Thoracic aorta (tissue), 2 donors: ENCODE measurements at places on chromosomes 6 and 20.

- no peak for DNase-seq
Observed at GRCh38 chr6:25181923-25182322, 97.3 kb upstream of the CARMIL1 start.

- DNase-seq, result no peak
Observed at GRCh38 chr6:118708055-118708454, 56.7 kb upstream of the CEP85L start.

GRCh38 chr20:61119273-61119672 is 132.8 kb upstream of the CDH4 start:
- no peak for DNase-seq

- DNase-seq, result no peak
Observed at GRCh38 chr20:57265336-57265996, 975 bp downstream of the BMP7 start.

DNA sequence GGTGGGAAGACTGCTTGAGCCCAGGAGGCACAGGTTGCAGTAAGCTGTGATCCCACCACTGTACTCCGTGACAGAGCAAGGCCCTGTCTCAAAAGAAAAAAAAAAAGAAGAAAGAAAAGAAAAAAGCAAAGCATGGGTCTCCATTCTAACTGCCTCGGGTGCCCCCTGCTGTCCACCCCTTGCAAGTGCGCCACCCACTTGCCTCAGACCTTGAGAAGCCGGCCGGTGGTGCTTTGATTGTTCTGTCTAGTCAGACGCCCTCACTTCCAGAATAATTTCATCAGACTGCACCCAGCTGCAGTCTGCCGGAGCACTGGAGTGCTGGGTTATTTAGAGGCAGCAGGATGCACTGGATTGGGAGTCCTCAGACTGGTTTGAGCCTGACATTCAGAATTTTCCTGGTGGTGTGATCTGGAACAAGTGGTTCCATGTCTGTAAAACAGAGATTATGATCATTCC is 17.6 kb upstream of the TM9SF4 start:
- peak; percentile 39 for DNase-seq

DNA sequence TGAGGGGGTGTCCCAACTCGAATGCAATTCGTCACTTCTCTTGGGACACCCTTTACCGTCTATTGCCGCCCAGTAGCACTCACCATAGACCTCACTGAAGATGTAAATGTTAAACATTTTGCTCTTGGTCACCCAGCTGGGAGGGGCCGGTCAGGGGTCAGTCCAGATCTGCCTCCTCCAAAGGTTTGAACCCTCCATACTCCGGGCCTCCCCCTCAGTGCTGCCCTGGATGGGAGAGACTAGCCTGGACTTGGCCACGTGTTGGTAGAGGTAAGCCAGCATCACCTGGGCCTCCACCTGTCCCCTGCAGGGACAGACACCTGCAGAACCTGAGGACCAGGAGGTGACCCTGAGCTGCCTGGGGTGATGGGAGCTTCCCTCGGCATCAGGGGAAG is 5.0 kb upstream of the MYT1 start:
- no peak for DNase-seq

DNA sequence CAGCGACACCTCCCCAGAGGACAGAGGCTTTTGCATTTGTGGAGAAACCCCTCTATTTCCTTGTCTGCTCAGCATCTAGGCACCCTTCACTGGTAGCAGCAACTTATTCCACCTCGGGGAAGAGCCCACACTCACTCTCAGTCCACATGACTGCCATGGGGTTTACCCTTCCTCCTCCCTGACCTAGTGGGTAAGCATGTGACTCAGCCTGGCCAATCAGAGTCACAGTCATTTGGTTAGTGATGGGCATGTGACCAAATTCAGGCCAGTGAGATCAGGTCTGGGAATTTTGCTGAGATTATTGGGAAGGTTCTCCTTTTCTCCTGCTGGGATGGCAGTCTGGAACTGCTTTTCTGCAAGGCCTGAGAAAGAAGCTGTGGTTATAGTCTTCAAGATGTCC is 145.7 kb upstream of the PHACTR3 start:
- no peak for DNase-seq

GRCh38 chr20:44969300-44969894 is 3.1 kb downstream of the STK4 start:
- DNase-seq, result no peak

DNA sequence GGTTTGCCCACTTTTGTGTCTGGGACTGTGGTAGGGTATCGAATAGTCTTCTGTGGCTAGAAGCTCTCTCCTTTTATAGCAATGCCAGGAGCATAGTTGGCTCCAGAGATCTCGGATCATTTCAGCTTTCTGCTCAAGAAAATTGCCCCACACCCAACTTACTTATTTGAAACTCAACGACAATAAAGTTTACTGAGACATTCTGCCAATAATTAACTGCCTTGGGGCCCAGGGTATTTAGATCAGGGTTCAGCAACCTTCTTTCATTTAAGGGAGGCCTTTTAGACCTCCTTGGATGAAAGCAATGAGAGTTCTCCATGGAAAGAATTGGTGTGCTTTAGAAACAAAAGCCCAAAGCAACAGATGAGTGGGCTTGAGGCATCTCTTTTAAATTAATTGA is 53.8 kb upstream of the GMPR start:
- DNase-seq, result no peak

- no peak for DNase-seq
Observed at GRCh38 chr6:118746145-118746824, 94.9 kb upstream of the CEP85L start.

DNA sequence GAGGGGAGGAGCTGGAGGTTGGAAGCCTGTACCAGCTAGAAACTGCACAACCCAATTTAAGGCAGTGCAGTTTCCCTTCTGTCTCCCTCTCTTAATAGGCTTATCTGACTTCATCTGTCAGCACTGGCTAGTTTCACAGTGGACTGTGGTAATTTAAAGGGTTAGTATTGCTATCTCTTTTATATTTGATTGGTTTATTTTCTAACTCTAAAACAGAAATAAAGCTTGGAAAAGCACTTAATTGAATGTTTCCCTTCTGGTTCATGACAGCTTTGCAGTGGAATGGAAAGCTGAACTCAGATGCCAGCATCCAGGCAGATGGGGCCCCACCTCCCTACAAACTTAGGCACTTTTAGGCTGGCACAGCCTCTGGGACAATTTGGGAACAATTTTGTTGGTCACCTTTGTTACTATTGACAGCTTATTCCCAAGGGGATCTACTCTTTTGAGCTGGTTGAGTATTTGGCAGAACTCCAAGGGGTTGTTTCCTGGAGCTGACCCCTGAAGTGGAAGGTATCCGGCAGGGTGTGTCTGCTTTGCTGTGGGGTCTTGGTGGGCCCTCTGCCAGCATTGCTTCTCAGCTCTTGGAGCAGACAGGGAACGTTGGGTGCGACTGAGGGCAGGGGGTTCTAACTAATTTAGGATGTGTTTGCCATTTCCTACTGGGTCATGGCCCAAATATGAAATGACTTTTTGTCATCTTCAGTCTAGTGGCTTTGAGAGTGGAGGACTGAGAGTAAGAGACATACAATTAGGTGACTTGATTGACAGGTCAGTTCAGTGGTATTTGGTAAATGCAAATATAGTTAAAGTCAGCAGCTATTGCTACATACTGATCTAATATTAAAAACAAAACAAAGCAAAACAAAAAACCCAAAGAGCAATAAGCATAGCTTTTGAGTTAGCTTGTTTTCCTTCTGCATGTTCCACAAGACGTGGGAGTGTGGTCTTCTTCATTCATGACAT is 9.3 kb downstream of the SH3BGRL2 start:
- DNase-seq, result no peak

GRCh38 chr6:160132776-160133338 is 11.2 kb downstream of the SLC22A1 start:
- DNase-seq, result no peak

DNA sequence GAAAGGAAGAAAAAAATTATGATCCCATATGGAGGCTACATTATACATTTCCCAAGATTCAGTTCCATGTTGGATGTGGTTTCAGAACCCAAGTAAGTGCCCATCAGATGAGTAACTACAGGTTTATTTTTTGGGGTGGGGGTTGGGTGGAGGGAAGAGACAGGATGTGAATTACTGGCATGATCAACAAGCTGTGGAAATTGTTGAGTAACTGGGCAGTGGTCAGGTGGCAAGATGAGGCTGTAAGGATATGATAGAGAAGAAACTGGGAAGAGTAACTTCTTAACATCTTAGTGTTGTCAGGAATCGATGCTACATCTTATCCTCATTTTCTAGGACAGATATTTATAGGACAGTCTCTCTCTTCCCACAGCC is 153.5 kb downstream of the CFAP61 start:
- no peak for DNase-seq

GRCh38 chr6:14218519-14218800 is 100.9 kb downstream of the CD83 start:
- DNase-seq, result no peak

GRCh38 chr6:5552243-5552642 is 290.9 kb downstream of the FARS2 start:
- no peak for DNase-seq

- no peak for DNase-seq
Observed at GRCh38 chr6:166275714-166276166, 32.5 kb downstream of the PRR18 start.

- DNase-seq, result no peak
Observed at GRCh38 chr6:30042914-30043313, 18.2 kb upstream of the POLR1H start.

GRCh38 chr20:4920131-4920530 is 81.2 kb downstream of the SLC23A2 start:
- no peak for DNase-seq

GRCh38 chr6:106339334-106340029 is 13.9 kb upstream of the ATG5 start:
- no peak for DNase-seq

DNA sequence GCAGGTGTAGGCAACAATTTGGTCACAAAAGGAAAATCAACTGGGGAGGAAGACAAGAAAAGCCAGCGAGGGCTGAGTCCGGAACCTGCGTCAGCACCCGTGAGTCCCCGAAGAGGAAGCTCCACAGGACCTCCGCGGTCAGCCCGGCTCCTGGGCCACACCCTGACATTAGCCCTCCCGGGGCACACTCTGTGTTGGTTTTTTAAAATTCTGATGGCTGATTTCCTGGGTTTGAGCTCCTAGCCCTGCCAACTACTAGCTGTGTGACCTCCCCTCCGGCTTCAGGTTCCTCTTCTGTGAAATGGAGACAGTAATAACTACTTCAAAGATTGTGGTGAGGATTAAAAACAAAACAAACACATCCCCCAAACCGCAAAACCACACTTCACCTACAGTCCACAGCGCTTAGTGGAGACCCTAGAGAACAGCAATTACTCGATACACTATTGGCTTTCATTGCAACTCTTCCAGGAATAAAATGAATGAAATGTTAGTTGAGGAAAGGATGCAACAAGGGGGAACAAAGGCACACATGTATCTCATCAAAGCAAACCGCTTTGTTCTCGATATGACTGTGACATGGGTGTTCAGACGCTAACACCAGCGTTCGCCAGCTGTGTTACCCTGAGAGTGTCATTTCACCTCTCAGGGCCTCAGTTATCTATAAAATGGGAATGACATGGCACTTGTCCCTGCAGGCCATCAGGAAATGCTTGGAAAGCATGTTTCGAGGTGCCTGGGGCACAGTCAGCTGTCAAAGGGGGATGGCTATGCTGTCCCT is 985 bp downstream of the ZBP1 start:
- DNase-seq, result no peak

- no peak for DNase-seq
Observed at GRCh38 chr6:46794068-46794467, 879 bp downstream of the MEP1A start.

DNA sequence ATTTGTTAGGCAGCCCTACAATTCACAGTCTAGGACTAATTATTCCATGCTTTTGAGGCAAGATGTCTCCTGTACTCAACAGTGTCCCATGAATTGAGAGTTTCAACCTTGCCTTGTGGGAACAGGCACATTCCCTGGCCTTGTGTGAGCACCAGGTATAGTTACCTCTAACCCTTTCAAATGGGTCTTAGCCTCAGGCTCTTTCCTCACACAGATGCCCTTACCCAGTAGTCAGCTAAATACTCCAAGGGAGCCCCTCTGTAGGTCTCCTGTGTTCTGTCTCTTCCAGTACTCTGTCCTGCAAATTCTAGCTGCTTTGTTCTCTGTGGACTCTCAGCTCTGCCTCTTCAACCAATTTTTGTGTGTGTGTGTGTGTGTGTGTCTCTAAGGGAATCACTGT is 135.3 kb downstream of the ZFAND3 start:
- no peak for DNase-seq

- DNase-seq, result no peak
Observed at GRCh38 chr6:150857062-150857944, 8.2 kb upstream of the MTHFD1L start.

DNA sequence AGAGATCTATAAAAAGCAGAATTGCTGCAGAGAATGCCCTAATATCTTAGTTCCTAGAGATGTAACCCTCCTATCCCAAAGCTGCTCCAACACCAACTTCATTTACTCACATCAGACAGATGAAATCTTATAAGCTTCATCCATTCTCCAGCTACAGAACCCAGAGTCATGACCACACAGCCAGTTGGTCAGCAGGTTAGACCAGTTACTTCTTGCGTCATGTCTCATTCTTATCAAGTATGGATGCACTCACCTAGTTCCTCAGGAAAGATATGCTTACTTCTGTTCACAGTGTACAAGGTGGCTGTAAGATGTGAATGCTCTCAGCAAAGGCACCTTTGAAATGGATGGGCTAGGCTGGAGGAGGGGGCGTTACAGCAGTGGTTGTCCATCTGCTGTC is 47.9 kb upstream of the ISM1 start:
- no peak for DNase-seq

DNA sequence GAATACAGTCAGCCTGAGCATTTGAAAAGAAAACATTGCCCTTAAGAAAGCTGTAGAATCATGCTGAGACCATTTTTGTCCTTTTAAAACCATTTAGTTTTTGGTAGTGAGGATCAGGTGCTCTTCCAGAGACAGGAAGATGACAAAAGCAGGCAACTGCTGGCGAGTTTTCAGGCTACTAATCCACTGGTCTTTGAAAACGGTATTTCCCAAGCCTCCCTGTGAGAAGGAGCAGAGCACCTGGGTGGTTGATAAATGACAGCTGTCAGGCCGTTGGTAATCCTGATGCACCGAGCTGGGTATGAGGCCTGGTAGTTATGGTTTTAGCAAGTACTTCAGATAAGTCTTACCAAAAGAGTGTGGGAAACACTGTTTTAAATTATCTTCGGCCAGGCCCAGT is 10.1 kb upstream of the SEC63 start:
- no peak for DNase-seq

DNA sequence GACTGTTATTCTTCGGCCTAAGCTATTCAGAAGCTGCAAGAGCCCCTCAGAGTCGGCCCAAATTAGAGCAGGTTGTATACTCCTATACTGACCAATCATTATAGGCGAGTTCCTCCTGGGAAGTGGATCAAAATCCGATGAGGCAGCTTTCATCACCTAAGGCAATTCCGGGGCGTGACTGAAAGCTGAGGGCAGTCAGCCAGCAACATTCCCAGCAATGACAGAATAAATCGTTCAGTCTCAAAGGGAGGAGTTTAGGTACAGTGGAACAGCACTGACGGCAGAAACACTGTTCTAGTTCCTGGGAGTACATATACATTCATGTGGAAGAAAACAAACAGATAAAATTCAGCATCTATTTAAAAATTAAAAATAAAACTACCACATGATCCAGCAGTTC is 10.8 kb downstream of the HLA-DQB2 start:
- no peak for DNase-seq

GRCh38 chr20:43513931-43514647 is 6.6 kb downstream of the L3MBTL1 start:
- peak; percentile 95 for DNase-seq
